ENCODE measurements at places on chromosomes 1 and 21. TPM values are rescaled to one million over a fixed set of nuclear protein-coding genes. Genes with fewer than 3 reads are reported as not detected.

GRCh38 chr1:8883491-8883890, 5.0 kb upstream of the ENO1 start:
- no peak for DNase-seq
- H3K4me3 ChIP-seq, result no peak overlapping the region
- H3K27ac ChIP-seq, result no peak overlapping the region
- H3K27me3 ChIP-seq, result peaks cover 14% of the 10 kb centered on the region
- H3K4me1 ChIP-seq, result peaks cover 20% of the 10 kb centered on the region
- no peaks in the 10 kb centered on the region for H3K36me3 ChIP-seq

DNA sequence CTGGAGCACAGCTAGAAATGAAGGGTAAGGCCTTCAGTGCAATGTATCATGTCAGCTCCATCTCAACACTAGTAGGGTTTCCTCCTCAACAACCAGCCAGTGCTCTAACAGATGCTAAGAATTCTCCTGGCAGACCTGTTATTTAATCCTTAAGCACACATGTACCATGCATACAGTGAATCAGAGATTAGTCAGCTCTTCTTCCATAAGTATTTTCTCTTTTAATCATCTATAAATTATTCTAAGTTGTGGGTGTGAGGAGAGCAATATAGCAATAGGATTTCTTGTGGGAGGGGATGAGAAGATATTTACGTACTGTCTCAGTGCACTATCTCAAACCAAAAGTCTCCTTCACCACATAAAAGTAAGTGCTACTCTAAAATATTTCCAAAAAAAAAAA, 95.3 kb downstream of the COP1 start:
- no peak for DNase-seq
- H3K36me3 ChIP-seq, result peaks cover 29% of the 10 kb centered on the region
- H3K4me3 ChIP-seq, result no peak overlapping the region
- H3K27ac ChIP-seq, result no peak overlapping the region

- H3K36me3 ChIP-seq, result no peaks in the 10 kb centered on the region
- no peak for DNase-seq
- peaks cover 26% of the 10 kb centered on the region for H3K27me3 ChIP-seq
- no peaks in the 10 kb centered on the region for H3K4me1 ChIP-seq
- no peak overlapping the region for H3K27ac ChIP-seq
- H3K4me3 ChIP-seq, result no peak overlapping the region
These were observed 77.6 kb downstream of the MATN1 start for GRCh38 chr1:30645807-30646206.

DNA sequence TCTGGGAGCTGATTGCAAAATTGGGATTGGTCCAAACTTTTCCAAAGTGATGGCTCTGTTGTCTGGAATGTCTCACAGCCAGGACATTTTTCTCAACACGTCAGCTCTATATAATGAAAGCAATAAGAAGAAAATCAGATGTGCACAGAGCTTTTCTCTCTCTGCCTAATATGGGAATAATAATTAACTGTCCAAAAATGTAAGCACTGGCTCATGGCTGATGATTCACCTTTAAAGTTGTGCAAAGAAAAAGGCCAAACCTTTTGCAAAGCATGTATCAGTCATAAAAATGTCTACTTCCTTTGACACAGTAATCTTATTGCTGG, 30.4 kb downstream of the ZNF281 start:
- H3K4me1 ChIP-seq, result no peaks in the 10 kb centered on the region
- H3K27me3 ChIP-seq, result peaks cover 2% of the 10 kb centered on the region

GRCh38 chr1:168472223-168472622, 71.6 kb downstream of the XCL2 start:
- no peak overlapping the region for H3K4me3 ChIP-seq
- peaks cover 34% of the 10 kb centered on the region for H3K4me1 ChIP-seq
- no peak for DNase-seq
- H3K36me3 ChIP-seq, result no peaks in the 10 kb centered on the region
- H3K27me3 ChIP-seq, result no peaks in the 10 kb centered on the region

DNA sequence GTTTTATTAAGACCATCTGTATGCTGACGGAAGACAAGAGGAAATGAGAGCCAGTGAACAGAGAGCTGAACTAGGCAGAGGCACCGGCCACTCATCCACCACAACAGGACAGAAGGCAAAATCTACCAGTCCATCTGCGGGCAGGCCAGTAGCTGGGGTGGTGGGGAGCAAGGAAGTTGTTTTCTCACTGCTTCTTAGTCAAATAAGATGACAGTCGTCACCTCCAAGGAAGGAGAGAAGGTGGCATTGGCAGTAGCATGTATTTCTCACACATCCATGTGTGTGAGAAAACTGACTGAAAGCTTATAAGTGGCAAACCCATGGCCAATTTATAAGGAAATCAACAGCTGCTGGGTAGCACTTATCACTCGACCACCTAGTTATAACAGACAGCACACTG, 8.2 kb downstream of the TTC13 start:
- no peak for DNase-seq
- H3K27ac ChIP-seq, result no peak overlapping the region
- H3K4me3 ChIP-seq, result no peak overlapping the region

GRCh38 chr1:37641059-37641458, 6.4 kb upstream of the RSPO1 start:
- H3K27me3 ChIP-seq, result peaks cover 51% of the 10 kb centered on the region
- H3K4me1 ChIP-seq, result no peaks in the 10 kb centered on the region
- no peak overlapping the region for H3K27ac ChIP-seq
- no peaks in the 10 kb centered on the region for H3K36me3 ChIP-seq

- H3K27ac ChIP-seq, result no peak overlapping the region
- peaks cover 56% of the 10 kb centered on the region for H3K27me3 ChIP-seq
- H3K4me1 ChIP-seq, result no peaks in the 10 kb centered on the region
- no peak overlapping the region for H3K4me3 ChIP-seq
- no peaks in the 10 kb centered on the region for H3K36me3 ChIP-seq
These were observed 77.4 kb downstream of the DMRTB1 start for GRCh38 chr1:53536606-53537005.

DNA sequence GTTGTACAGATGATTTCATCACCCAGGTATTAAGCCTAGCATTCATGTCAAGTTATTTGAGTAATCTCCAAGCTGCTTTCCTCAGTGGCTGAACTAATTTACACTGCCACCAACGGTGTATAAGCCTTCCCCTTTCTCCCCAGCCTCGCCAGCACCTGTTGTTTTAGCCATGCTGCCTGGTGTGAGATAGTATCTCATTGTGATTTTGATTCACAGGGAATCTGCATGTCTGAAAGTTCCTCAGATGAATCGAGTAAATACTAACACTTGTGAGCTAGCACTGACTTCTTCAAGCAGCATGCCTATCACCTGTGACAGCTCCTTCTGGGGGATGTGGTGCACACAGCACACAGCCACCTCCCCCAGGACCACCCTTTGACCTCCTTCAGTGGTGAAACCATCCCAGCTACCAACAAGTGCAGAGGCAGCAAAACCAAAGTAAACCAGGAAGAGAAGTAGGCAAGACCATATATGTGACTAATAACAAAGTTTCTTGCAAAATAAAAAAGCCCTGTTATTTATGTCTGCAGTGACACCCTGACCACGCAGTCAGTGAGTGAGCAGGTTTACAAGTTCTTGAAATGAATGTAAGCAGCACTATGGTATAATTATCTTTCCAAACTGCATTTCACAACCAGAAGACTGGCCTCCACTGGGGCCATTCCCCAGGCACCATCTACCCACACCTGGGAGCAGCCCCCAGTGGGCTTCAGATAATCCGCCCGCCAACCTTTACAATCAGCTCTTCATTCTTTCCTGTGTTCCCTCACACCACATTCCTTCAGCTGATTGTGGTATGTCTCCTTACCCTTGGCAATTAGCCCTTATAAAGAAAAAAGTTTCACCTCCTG, 173.8 kb downstream of the ETS2 start:
- H3K36me3 ChIP-seq, result no peaks in the 10 kb centered on the region
- DNase-seq, result no peak
- H3K4me3 ChIP-seq, result no peak overlapping the region
- no peaks in the 10 kb centered on the region for H3K4me1 ChIP-seq
- peaks cover 31% of the 10 kb centered on the region for H3K27me3 ChIP-seq
- H3K27ac ChIP-seq, result no peak overlapping the region

DNA sequence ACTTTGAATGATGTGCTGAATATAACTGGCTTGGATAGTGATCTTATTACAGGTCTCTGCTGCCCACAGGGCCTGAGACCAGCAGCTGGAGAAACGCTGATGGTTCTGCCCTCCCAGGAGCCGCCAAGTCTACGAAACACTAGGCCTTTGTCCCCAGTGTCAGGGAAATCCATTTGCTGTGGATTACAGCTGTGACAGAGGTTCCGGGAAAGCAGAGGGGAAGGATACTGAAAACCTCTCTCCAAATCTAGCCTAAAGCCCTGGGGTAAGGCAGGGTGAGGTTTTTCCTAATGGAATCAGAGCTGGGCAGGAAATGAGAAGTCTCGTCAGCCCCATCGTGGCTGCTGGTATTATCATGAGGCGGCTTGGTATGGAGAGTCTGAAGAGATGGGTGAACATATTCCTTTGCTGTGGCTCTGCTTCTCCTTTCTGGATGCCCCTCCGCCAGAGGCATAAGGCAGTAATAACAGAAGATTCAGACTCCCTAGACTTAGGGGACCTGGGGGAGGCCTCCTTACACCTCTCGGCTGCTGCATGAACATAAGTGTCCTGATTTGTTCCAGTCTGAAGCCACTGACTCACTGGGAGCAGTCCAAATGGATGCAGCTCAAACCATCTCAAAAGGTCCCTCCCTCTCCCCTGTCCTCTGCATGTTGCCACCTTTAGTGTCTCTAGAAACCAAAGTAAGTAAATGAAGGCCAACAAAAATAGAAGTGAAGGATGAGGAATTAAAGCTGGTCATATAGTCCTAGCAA, 48.1 kb downstream of the PHC2 start:
- peaks cover 11% of the 10 kb centered on the region for H3K27me3 ChIP-seq
- no peaks in the 10 kb centered on the region for H3K4me1 ChIP-seq
- H3K4me3 ChIP-seq, result no peak overlapping the region
- no peak overlapping the region for H3K27ac ChIP-seq

GRCh38 chr1:115671176-115671934, 29.6 kb downstream of the VANGL1 start:
- no peaks in the 10 kb centered on the region for H3K27me3 ChIP-seq
- peak; percentile 42 for DNase-seq
- no peak overlapping the region for H3K27ac ChIP-seq
- H3K36me3 ChIP-seq, result peaks cover 45% of the 10 kb centered on the region

DNA sequence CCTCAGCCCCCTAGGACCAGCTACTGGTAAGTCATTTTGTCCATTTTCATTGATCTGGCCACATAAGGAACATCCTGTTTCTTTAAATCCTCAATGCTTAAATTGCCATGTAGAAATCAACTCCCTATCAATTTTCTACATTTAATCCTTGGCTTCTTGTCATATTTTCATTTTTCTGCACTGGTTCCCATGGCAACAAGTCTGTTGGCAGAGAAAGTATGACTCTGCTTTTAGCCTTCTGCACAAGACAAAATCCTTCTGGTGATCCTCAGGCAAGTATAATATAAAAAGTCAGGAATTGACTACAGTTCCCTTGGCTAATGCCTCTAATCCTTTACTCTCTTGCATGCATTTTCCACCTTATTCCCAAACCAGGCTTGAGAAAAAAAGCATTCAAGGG, 65.0 kb downstream of the LRRC40 start:
- DNase-seq, result no peak
- H3K4me3 ChIP-seq, result no peak overlapping the region
- no peaks in the 10 kb centered on the region for H3K4me1 ChIP-seq
- H3K27me3 ChIP-seq, result no peaks in the 10 kb centered on the region

DNA sequence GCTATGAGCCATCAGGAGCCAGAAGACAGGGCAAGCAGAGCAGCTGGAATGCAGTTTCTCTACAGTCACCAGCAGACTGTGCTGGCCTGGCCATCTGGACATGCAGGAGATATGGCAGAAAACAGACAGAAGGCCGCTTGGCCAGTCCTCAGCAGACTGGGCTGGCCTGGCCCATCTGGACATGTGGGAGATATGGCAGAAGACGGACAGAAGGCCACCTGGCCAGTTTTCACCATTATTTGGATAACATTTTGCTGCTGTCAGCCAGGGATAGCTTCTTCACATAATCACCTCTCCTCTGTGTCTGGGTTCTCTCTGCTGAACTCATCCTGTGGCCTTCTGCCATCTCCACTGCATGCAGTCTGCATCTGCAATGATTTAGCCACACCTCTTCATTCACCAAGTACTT, 25.0 kb upstream of the CACYBP start:
- H3K4me1 ChIP-seq, result peaks cover 27% of the 10 kb centered on the region
- no peak overlapping the region for H3K27ac ChIP-seq
- H3K36me3 ChIP-seq, result peaks cover 17% of the 10 kb centered on the region

- no peak overlapping the region for H3K4me3 ChIP-seq
- no peak overlapping the region for H3K27ac ChIP-seq
- H3K36me3 ChIP-seq, result no peaks in the 10 kb centered on the region
These were observed 7.8 kb upstream of the FCMR start for GRCh38 chr1:206929524-206929923.

DNA sequence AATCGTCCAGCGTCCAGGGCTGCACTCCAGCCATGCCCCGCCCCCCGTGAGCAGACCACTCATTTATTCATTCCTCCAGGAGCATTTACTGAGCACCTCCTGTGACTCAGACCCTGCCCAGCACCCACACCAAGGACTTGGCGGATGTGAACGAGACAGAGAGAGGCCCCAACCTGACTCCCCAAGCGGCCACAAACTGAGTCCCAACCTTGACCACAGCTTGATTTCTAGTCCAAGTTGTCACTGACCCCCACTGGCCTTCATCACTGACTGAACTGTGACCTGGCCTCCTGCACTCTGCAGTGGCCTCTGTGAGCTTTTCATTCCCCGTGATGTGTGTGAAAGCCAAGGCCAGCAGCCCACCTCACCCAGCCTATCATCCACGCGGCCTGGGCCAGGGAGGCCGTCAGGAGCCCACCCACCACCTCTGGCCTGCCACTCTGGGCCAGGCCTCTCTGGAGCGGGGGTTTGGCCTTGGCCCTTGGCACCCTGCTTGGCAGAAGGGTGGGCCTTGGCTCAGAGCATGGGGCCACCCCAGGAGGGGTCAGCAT, 19.3 kb upstream of the RUNX3 start:
- H3K4me1 ChIP-seq, result peaks cover 7% of the 10 kb centered on the region
- no peak overlapping the region for H3K4me3 ChIP-seq
- no peaks in the 10 kb centered on the region for H3K36me3 ChIP-seq
- peak; percentile 31 for DNase-seq

DNA sequence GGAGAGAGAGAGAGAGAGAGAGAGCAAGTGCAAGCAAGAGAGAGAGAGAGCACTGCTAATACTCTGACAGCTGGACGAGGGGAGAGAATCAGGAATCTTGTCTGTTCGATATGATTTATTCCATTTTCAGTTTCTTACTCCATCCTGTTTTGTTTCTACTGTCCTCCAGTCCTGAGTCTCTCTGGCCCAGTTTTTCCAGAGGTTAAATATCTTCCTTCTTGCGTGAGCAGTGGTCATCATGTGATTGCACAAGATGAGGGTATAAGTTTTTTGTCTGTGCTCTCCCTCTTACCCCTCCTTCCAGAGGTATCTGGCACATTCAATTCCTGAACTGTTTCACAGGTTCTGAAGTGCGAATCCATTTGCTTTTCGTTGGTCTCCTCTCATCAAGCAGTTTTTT, 16.8 kb downstream of the UBE2U start:
- no peak overlapping the region for H3K27ac ChIP-seq
- H3K27me3 ChIP-seq, result no peaks in the 10 kb centered on the region
- no peak overlapping the region for H3K4me3 ChIP-seq
- H3K4me1 ChIP-seq, result no peaks in the 10 kb centered on the region
- DNase-seq, result no peak
- H3K36me3 ChIP-seq, result no peaks in the 10 kb centered on the region

Gene AKIRIN1
- 87.8 TPM for total RNA-seq

Gene HLCS
- total RNA-seq, result 20.1 TPM

Gene DRAXIN
- total RNA-seq, result not detected

Gene OR2M3
- not detected for total RNA-seq

Gene CCDC17
- total RNA-seq, result 2.0 TPM

Gene PTPN7
- total RNA-seq, result 112 TPM

Gene ADAR
- total RNA-seq, result 96.9 TPM

Gene CCDC30
- total RNA-seq, result 0.76 TPM

Gene FCRL5
- not detected for total RNA-seq

Gene SYCP1
- total RNA-seq, result not detected

Gene AMPD1
- total RNA-seq, result not detected

Gene FRRS1
- total RNA-seq, result 31.1 TPM

All from K562 (cell line).